ENCODE measurements at places on chromosomes 5 and 9. TPM values are rescaled to one million over a fixed set of nuclear protein-coding genes. Genes with fewer than 3 reads are reported as not detected.

TERT gene
- total RNA-seq = 16.7 TPM

PCDHGA7 gene
- not detected for total RNA-seq

ECM2 gene
- total RNA-seq = not detected

CARD6 gene
- 1.7 TPM for total RNA-seq

WNK2 gene
- total RNA-seq = 3.3 TPM

FCN2 gene
- not detected for total RNA-seq

PIP5KL1 gene
- 3.5 TPM for total RNA-seq

CER1 gene
- total RNA-seq = not detected

OGN gene
- not detected for total RNA-seq

LECT2 gene
- total RNA-seq = not detected

GRCh38 chr9:75064307-75065025 is 23.5 kb downstream of the NMRK1 start:
- DNase-seq = no peak

- no peak for DNase-seq
Observed at GRCh38 chr5:153794327-153794726, 244.4 kb downstream of the FAM114A2 start.

GRCh38 chr9:133492061-133493021 is 13.4 kb upstream of the SLC2A6 start:
- DNase-seq = no peak

GRCh38 chr5:109468288-109468676 is 58.5 kb upstream of the PJA2 start:
- DNase-seq = no peak

- no peak for DNase-seq
Observed at GRCh38 chr5:103283120-103283519, 24.6 kb downstream of the MACIR start.

DNA sequence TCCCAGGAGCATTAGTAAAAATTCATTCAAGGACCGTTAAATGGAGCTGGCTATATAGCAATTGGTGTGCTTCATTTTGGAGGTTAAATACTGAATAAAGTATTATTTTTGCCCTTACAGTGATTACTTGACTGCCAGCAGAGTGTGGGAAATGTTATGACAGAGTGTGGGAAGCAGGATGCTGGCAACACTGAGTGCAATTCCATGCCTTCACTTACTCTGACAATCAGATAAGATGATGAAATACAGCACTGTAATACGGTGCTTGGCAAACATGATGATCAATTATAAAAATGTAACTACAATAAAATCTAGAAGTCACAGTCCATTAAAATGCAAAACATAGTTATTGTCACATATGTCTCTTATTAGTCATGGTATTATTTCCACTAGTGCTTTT is 651.3 kb downstream of the PTPRD start:
- no peak for DNase-seq

- no peak for DNase-seq
Observed at GRCh38 chr5:7391215-7391614, 4.7 kb upstream of the ADCY2 start.

GRCh38 chr9:91034521-91034920 is 232.9 kb downstream of the SYK start:
- no peak for DNase-seq

GRCh38 chr5:91384671-91385430 is 1.7 kb upstream of the ARRDC3 start:
- no peak for DNase-seq

DNA sequence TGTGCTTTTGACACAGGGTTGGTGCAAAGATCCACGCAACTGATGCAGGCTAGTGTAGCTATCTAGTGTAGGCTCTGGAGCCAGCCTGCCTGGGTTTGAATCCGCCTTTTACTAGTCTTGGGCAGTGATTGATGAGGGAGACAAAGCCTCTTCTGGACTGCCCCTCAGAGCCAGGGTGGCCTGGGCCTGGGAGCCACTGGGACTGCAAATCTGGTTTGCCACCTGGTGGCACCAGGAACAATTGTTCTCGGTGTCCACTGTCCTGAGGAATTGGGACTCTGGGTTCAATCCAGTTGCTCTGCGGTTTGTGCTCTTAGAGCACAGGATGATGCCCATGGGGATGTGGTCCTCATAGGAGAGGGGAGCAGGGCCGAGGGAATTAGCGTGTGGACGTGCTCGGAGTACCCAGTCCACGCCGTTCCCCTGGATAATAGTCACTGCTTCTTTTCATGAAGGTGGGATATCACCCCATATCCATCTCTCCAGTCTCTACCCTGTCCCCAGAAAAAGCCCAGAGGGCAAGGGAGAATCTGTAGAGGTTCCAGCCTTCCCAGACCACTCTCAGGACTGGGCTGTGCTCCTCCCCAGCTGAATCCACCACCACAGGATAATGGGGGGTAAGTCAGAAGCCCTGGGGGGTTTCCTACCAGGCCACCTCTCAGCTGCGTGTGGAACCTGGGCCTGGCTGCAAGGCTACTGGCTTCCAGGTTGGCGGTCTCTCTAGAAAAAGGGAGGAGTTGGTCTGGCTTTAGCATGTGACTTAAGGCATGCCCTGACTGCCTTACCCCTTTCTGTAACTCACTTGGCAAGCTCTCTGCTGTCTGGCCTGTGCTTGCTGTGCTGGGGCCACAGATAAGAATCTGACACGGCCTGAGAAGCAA is 1.9 kb downstream of the B4GALT7 start:
- no peak for DNase-seq

DNA sequence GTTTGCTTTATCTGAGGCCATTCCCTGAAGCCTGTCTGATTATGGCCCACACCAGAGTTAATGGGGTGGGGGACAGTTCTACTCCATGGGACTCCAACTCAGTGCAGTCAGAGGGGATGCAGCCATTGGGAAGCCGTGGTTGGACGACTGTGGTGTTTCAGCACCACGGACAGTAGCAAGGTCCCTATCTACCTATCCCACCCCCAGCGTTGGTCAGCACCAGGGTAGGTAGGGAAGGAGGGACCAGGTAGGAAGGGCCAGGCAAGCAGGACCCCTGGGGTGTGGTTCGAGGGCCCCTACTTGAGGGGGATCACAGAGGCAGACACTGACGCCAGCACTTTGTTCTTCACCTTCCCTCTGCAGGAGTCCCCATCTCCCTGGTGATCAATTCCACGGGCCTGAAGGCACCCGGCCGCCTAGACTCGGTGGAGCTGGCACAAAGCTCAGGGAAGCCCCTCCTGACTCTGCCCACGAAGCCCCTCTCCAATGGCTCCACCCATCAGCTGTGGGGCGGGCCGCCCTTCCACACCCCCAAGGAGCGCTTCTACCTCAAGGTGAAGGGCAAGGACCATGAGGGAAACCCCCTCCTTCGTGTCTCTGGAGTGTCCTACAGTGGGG is 33.2 kb downstream of the HMCN2 start:
- no peak for DNase-seq

DNA sequence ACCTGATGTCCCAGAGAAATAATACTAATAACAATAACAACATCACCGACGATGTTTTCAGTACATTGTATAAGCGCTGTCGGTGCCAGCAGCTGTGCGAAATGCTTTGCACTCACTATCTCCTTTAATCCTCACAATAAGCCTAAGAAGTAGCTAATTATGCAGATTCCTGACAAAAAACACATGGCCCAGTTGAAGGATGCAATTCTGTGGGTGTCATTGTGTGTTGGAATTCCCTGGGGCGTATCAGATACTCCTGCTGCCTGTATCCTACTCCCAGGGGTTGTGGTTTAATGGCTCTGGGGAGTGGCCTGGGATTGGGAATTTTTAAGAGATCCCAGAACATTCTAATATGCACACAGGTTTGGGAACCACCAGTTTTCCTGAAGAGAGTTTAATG is 154.0 kb downstream of the RGS3 start:
- DNase-seq = no peak

DNA sequence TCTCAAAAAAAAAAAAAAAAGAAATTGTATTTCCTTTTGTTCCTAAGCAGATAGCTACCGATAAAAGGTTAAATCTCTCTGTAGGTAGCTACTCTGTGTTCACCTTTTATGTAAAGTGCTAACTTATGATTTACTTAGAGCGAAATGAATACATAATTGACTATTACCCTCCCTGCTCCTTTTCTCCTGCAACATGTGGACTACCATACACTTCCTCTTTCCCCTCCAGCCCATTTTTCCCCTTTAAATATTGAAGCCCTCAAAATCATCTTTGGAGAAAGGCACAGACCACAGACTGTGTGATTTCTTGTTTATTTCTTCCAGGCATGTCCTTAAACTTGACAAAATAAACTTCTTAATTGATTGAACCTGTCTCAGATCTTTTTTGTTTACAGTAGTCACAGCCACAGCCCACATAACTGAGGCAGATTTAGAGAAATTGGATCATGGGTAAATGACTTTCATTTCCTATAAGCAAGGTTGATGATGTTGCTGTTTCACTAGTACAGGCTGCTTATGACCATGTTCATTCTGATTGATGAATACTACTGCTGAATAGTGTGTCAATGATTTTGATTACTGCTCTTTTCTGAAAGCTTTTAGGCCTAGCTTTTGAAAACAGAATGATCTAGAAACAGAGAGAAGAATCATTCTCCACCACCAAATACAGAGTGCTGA is 59.2 kb downstream of the PHAX start:
- DNase-seq = no peak

DNA sequence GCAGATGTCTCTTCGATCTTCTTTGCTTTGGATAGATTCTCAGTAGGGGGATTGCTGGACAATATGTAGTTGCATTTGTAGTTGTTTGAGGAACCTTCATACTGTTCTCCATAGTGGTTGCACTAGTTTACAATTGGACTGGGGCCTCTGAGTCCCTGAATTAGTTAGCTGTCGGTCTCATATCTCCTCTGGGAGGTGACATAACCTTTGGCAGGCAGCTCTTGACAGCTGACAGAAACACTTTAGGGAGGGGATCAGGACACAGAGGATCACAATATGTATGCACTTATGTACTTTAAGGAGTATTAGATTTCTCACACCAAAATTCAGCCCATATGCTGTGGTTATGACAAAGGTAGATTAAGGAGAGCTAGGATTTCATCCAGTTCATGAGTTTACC is 1279.9 kb upstream of the DMAC1 start:
- DNase-seq = no peak

DNA sequence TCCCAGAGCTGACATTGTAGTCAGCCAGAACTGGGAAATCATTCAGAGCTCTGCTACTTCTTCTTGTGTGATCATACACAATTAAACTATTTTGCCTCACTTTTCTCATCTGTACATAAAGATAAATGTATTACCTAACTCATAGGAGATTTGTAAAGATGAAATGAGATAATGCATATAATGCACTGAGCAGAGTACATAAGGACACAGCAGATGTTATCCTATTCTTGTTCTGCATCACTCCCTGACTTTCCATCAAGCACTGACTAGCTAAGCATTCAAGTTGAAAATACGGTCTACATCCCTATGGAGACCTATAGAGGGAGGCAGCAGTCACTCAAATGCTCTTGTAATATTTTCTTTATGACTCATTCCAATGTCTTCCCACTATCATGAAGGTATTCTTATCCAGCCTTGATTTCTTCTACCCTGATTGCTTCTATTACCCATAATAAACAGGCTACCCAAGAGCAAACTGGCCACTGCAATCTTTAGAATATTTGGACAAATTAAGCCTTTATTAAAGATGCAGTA is 16.3 kb upstream of the PRR16 start:
- no peak for DNase-seq

- no peak for DNase-seq
Observed at GRCh38 chr5:132510076-132510475, 19.5 kb upstream of the IRF1 start.

- no peak for DNase-seq
Observed at GRCh38 chr9:111851553-111851952, 45.1 kb upstream of the UGCG start.

DNA sequence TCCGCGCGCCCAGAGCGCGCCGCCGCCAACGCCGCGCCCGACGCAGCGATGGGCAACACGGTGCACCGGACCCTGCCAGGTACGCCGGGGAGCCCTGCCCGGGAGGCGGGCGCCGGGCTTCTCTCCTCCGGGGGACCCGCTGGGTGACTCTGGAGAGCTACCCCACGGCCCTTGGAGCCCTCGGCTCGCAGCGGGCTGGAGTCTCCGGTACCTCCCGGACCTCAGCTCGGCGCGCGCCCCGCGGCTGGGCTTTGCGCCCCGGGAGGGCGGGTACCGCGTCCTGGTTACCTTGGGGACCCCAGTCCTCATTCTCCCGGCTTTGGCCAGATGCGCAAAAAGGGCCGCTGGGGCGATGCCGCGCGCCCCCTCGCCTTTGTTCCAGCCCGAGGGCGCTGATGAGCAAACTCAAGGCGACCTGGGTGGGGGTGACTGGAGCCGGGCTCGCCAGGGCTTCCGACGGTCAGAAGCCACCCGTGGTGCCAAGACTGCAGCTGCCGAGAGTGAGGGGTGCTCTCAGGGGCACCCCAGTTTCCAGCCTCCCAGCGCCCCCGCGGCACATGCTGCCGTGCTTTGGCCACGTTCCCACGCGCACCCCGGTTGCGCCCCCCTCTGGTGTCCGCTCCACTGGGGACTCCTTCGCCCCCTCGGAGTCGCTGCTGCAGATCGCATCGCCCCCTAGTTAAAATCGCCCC is 442 bp downstream of the NEURL1B start:
- DNase-seq = no peak

GRCh38 chr9:22170556-22170955 is 161.5 kb upstream of the CDKN2B start:
- no peak for DNase-seq

- no peak for DNase-seq
Observed at GRCh38 chr5:134029156-134029555, 24.4 kb upstream of the VDAC1 start.

DNA sequence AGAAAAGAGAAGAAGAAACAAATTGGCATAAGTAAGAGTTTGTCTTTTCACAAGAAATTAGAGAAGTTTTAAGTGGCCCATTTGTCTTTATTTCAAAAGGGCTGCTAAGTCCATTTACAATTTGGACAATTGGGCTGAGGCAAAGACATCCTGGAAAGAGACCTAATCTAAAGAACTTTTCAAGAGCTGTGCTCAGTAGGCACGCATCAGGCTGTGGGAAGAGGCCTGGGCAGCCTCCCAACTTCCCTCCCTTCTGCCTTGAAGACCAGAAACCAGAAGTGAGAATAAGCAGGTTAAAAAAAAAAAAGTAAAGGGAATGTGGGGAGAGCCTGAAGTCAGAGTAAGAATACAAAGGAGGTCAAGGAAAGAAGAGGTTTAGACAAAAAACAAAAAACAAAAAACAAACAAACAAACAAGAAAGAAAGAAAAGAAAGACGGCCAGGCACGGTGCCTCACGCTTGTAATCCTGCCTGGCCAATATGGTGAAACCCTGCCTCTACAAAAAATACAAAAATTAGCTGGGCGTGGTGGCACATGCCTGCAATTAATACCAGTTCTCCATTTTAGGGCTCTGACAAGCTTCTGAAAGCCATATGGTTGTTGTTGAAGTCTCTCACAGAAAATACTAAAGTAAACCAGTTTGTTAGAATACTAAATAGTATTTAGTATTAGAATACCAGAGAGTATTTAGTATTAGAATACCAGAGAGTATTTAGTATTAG is 48.0 kb upstream of the CEP78 start:
- no peak for DNase-seq
